ENCODE measurements at places on chromosomes 11 and 22.

- no peak for DNase-seq
Observed at GRCh38 chr11:8233691-8234424, 29.8 kb downstream of the LMO1 start.

DNA sequence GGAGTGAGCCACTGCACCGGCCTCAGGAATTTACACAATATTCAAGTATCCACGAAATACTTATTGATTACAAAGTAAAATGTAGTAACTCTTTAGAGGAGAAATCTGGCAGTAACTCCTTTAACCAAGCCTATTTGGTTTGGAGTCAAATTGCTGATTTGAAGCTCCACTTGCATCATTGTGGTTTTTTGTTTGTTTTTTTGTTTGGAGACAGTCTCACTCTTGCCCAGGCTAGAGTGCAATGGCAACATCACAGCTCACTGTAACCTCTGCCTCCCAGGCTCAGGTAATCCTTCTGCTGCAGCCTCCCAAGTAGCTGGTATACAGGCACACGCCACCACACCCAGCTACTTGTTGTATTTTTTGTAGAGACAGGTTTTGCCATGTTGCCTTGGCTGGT lies 6.4 kb upstream of the QSER1 start:
- no peak for DNase-seq

DNA sequence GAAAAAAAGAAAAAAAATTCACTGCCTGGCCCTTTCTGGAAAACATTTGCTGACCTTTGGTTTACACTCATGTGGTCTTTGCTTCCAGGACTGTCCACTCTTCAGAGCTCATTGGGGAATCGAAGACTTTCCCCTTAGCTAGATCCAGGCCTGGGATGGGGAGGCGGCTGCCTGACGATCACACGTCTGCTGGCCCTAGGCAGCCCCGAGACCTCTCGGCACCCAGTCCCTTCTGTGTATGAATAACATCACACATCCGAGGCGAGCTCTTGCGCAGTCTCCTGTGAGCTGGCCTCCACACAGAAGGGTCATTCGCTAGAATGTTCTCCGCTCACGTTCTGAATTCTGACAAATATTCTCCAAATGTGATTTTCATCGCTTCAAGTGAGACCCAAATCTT lies 25.7 kb upstream of the GAL start:
- no peak for DNase-seq

DNA sequence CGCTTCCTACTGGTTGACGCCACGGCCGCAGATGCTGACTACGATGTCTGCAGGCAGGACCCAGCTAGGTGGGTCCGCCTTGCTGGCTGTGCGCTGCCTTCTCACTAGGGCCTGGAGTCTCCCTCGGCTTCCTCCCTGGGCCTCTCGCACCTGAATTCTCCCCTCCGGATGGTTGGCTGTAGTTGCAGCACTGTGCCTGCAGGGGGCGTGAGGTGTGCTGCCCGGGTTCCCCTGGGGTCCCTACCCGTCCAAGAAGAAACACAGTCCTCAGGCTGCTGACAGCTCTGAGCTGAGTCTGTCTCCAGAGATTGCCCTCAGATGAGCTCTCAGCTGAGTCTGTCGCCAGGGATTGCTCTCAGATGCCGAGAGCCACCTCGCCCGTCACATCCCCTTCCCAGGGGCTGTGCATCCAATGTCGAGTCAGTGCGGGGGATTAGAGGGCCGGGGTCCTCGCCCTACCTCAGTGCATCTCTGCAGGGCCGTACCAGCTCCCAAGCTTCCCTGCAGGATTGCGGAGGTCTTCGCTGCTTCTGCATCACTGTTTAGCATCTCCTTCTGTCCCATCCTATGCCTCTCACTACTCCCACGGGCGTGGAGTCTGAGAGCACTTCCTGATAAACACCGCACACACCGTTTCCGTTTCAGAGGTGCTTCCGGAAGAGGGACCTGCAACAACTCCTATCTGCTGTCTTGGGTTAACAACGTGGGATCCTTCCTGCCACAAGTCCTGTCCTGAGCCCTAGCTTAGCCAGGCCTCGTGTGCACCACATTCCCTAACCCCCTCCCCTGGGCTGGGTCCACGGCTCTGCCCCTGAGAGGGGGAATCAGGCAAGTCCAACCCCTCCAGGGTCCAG lies 196.9 kb downstream of the CSNK2A3 start:
- no peak for DNase-seq

GRCh38 chr11:11937957-11938356 lies 70.5 kb downstream of the DKK3 start:
- DNase-seq, result no peak

DNA sequence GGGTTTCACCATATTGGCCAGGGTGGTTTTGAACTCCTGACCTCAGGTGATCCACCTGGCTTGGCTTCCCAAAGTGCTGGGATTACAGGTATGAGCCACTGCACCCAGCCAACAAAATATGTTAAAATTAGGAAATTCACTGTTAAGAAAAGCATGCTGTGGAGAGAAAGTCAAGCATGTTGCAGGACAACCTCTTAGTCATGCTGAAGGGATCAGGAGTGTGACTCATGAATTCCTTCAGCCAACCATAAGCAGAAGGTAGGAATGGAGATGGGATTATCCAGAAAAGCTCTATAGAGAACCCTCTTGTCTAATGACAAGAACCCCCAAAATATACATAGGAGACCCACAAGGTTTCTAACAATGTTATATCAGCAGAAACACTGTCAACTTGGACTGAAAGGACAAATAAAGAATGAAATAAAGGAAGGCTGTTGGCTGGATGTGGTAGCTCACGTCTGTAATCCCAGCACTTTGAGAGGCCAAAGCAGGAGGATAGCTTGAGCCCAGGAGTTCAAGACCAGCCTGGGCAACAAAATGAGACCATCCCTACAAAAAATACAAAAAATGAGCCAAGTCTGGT lies 16.0 kb downstream of the MRTFA start:
- no peak for DNase-seq

DNA sequence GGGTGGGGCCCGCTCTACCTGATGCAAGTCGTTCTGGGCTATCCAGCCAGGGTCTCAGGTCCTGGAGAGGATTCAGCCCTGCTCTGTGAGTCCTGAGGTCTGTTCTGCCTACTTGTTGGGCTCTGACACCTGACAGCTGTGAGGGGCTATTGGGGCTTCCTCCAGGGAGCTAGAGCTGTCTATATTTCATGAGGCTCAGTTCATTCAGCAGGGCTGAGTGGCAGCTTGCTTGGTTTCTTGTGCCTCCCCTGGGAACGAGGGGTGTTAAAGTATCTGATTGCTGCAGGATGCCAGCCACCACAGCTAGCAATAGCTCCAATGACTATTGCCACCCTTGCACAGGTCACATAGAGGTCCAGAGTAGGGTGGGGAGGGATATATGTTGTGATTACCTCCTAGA lies 26.7 kb downstream of the INSC start:
- no peak for DNase-seq

DNA sequence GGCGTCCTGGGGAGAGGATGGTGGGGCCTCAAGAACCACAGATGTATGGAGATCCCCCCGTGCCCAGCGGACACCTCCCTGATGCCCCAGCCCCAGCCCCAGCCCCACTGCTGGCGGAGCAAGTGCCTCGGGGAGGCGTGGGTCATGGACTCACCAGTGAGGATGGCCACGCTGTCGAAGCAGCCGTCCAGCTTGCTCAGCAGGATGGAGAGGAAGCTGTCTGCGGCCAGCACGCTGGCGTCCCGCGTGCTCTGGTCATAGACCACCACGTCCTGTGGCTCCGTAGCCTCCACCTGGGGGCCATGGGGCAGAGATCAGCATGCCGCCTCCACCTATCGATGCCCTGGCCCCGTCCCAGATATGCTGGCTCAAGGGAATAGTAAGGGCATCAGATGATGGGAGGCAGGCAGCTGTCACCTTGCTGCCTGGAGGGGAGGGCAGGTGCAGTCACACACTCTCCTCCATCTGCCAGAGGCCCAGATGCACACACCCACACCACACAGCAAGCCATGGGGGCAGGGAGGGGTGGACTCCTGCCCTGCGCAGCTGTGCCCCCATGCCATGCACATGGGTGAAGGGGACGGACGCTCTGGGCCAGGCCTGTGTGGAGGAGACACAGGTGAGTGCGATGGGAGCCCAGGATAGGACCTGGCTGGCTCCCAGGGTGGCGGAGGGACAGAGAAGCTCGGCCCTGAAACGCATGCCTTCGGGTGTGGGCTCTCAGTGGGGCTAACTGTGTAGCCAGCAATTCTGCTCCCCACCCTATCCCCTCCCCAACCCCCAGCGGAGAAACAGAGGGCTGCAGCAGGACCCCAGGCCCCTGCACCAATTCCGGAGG lies 8.2 kb downstream of the DUSP8 start:
- no peak for DNase-seq

DNA sequence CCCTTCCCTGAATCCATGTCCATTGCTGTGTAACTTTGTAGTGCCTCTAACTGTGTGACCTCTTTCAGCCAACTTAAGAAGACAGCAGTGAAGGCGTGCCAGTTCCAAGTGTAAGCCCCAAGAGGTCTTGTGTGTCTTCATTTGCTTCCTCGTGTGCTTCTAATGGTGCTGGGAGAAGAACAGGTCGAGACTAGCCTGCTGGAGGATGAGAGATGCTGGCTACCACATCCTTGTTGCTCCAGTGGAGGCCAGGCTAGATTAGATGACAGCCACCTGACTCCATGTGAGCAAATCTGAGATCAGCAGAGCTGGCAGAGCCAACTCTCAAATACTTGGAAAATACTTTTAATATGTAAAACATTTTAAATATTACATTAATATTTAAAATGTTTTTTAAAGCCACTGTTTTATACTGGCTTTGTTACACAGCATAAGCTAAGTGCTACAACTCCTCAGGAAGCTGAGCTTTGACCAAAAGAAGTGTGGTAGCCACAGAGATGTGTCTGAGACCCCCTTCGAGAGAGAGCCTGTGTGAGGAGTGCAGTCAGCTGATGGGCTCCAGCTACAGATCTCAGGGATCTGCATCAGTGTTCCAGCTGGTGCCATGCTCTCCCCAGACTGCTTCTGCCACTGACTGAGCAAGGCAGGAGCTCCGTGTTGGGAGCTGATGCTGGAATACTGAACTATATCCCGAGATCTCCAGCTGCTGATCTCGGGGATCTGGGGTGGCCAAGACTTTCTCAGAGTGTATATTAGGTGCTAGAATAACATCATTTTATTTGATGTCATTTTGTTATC lies 8.9 kb downstream of the KCNJ11 start:
- no peak for DNase-seq

GRCh38 chr11:78851878-78852586 lies 277.4 kb upstream of the NARS2 start:
- no peak for DNase-seq

DNA sequence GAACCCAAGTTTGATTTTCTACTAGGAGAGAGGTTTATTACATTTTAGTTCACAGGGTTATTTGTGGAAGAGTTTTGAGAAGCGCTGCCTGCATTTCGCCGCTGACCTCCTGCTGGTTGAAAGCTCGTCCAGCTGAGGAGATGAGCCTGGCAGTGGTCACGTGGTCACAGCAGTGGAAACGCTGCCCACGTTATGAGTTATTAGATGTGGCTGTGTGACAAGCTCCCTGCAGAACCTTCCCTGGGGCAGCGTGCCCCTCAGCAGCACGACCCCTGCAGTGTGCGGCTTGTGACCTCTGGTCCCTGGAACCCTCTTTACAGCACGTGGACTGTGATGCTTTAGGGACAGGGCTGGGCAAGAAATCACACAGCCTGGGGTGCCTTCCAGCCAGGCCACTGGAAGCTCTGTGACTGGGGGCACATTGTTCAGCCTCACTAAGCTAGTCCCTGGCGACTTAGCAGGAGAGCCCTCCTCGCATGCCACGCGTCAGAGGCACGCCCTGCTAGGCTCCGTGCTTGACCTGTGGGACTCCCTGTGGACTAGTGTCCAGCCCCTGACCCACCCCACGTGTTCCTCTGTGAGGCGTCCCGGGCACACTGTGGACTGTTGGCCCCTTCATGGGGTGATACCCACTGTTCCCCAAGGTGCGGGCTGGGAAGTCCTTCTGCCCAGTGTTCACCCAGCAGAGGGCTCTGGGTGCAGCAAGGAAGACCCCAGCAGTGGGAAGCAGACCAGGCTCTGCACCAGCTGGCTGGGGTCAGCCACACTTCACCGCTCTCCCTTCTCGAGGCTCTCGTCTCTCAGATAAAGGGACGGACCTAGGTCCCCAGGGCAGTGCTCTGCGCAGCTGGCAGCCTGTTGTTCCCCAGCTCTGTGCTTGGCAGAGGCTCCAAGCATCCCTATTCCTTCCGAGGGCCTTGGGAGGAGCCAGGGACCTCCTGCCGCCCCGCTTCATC lies 349.5 kb downstream of the TBC1D22A start:
- DNase-seq, result no peak

All from colonic mucosa (tissue), 4 donors.